ENCODE measurements at places on chromosomes 12 and 14. TPM values are rescaled to one million over a fixed set of nuclear protein-coding genes. Genes with fewer than 3 reads are reported as not detected.
A peak's percentile ranks its signal among the peaks of the same experiment; 100 is the strongest.

GRCh38 chr14:76768671-76769500, 7.6 kb downstream of the VASH1 start:
- no peak for DNase-seq

DNA sequence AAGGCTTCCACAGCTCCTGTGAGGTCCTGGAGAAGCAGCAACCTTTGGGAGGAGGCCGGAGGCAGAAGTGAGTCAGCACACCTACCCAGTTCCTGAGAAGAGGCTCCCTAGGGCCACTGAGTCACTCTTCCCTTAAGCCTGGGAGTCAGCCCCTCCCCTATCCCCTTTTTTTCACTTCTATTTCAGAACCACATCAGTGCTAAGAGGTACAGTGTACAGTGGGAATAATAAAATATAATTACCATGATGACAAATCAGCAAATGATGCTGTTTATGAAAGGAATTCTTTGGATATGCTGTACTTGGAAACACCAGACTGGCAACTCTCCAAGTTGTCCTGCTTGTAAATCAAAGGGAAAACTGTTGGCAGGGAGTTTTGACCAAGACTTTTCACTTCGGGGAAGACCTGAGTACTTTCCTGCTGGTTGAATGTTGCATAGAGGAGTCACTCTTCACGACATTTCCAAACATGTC, 7.8 kb upstream of the TBPL2 start:
- no peak for DNase-seq

DNA sequence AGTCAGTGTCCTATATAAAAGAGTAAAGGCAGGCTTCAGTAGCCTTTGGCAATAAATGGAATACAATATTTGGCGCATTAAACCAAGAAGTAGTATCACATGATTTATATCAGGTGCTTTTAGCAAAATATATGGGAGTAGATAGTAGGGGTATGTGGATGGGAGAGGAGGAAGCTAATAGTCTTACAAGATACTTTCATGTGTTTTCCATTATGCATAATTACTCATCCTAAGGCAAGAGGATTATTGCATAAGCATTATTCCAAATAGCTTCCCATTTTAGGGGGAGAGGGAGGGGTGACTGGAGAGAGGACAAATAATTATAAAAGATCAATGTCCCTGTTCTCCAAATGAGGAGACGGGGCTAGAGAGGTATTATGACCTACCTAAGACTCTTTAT, 104.3 kb downstream of the DUSP6 start:
- DNase-seq: no peak

DNA sequence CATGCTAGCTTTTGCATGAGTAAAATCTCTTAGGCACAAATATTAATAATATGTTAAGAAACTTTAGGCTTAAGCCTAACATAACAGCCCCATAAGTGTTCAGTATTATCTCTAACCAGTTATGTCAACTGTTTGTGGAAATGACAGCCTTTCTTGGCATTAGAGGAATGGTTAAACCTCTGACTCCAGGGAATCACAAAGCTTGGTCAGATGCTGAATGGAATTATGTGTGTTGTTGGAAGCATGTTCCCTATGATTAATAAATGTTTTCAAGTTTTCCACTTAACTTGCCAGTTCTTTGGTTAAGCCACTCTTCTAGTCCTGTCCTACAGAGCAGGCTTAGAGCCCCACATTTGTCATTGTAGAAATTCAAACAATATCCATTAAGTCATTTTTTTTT, 17.0 kb downstream of the PSEN1 start:
- DNase-seq: no peak

DNA sequence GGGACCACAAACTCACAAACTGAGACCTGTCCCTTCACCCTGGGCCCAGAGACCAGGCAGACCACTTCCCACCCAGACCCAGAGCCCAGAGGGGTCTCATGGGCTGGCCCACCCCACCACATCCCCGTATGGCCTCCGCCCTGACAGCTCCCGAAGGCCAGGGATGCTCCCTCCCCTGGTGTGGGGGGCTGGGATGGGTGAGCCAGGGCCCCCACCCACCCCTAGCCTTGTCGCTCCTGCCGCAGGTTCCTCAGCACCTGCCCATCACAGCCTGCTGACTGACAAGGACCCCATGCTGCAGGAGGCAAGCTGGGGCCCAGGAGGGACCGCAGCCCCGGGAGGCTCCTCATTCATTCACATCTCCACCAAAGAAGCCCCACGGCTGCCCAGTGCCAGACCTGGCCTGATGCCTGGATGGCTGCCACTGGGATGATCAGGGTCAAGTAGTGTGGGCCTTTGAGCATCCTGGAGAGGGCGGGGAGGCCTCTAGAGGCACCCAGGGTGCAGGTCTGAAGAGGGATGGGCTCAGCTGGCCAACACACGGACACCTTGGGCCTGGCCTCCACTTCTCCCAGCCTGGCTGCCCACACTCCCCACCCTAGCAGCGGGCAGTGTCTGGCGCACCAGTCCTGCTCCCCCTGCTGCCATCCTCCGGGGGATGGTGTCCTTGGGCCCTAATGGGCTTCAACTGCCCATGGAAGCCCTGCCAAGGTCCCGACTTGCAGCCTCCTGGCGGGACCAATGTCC, 24.7 kb upstream of the GPR132 start:
- peak; percentile 66 for DNase-seq

- peak; percentile 68 for DNase-seq
These were observed 109.0 kb downstream of the CHST11 start for GRCh38 chr12:104565606-104566243.

- no peak for DNase-seq
These were observed 41.4 kb upstream of the PPFIA2 start for GRCh38 chr12:81800298-81801148.

DNA sequence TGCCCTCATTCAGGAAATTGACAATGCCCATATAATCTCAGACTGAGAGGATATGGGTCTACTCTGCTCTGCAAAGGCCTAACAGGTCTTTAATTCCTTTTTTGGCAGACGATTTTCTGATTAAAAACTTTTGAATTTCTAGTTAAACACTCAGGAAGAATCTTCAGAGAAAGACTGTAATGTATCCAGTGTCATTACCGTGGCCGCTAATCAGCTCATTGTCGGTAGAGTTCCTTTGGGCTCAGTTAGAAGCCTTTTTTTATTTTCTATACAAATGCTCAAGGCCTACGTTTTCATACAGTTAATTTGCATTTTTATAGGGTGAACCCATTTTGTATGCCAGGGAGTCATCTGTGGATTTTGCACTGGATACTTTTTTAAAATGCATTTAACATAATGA, 549.9 kb downstream of the RPS29 start:
- DNase-seq: no peak

- DNase-seq: no peak
These were observed 170.6 kb upstream of the DIO2 start for GRCh38 chr14:80381807-80382363.

- peak; percentile 50 for DNase-seq
These were observed 83.4 kb downstream of the KIF26A start for GRCh38 chr14:104221636-104222369.

- no peak for DNase-seq
These were observed 12.6 kb downstream of the KCNH5 start for GRCh38 chr14:63032641-63033040.

DNA sequence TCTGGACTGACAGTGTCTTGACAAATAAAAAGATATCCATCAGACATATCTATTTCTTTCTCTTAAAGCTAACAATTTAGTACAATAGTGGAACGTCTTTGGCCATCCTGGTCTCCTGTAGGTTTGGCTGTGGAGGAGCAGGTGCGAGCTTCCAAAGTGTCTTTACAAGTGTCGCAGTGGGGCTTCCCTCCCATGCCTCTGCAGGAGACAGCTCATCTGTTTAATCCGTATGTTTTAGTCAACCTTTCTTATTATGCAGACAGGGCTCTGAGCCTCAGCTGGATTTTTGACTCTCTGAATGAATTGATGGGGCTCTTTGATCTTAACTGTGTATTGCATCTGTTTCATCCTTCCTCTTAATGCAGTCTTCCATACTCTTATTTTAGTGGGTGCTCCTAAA, 57.5 kb downstream of the RMST start:
- no peak for DNase-seq

DNA sequence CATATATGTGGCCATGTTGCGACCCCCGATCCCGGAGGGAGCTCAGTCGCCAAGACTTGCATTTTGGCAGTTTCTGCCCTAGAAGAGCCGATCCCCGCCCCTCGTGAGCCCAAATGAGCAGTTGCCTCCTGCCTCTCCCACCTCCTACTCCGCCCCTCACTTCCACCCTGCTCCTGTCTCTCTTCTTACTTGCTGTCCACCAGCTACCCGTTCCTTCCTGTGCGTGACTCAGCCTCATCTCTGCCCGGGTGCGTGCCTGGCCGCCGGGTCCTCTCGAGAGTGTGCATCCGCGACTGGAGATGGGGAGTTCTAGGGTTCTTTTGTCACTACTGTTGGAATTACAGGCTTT, 585 bp downstream of the GPATCH2L start:
- peak; percentile 82 for DNase-seq

DNA sequence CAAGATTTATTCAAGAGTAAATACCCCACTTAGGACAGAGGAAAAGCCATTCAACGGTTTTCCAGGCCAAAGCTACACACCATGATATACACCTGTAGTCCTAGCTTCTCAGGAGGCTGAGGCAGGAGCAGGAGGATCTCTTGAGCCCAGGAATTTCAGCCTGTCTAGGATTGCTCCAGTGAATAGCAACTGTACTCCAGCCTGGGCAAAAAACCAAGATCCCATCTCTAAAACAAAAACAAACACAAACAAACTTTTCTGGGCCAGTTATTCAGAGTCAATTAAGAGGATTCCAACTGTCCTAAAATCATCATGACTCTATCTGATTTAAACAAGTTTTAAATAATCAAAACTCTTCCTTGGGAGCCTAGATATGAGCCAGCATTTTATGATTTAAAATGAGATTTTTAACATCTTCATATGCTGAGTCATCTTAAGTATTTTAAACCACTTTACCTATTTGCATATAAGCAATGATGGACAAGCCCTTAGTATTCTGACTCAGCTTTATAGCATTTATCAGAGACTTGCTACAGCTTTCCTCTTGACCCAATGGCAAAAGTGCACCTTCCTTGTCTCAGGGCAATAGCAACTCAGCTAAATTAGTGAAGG, 77.1 kb downstream of the KCNMB4 start:
- DNase-seq: no peak

STON2 gene
- 6.2 TPM for polyA plus RNA-seq

REM2 gene
- polyA plus RNA-seq: 0.60 TPM

CD163L1 gene
- 3.6 TPM for polyA plus RNA-seq

SLC7A7 gene
- 22.7 TPM for polyA plus RNA-seq

CIROP gene
- polyA plus RNA-seq: not detected

GPR137C gene
- 0.31 TPM for polyA plus RNA-seq
